ENCODE measurements at places on chromosomes 5 and 9.

- DNase-seq: no peak
Measured at GRCh38 chr5:133526368-133526767, 86.0 kb downstream of the FSTL4 start.

- DNase-seq: no peak
Measured at GRCh38 chr9:37946971-37947370, 43.0 kb upstream of the SLC25A51 start.

GRCh38 chr5:88930335-88930734 is 47.4 kb upstream of the MEF2C start:
- no peak for DNase-seq

- DNase-seq: no peak
Measured at GRCh38 chr9:18682907-18683306, 209.0 kb downstream of the ADAMTSL1 start.

GRCh38 chr5:95725937-95726810 is 5.0 kb upstream of the RHOBTB3 start:
- DNase-seq: peak; percentile 70

DNA sequence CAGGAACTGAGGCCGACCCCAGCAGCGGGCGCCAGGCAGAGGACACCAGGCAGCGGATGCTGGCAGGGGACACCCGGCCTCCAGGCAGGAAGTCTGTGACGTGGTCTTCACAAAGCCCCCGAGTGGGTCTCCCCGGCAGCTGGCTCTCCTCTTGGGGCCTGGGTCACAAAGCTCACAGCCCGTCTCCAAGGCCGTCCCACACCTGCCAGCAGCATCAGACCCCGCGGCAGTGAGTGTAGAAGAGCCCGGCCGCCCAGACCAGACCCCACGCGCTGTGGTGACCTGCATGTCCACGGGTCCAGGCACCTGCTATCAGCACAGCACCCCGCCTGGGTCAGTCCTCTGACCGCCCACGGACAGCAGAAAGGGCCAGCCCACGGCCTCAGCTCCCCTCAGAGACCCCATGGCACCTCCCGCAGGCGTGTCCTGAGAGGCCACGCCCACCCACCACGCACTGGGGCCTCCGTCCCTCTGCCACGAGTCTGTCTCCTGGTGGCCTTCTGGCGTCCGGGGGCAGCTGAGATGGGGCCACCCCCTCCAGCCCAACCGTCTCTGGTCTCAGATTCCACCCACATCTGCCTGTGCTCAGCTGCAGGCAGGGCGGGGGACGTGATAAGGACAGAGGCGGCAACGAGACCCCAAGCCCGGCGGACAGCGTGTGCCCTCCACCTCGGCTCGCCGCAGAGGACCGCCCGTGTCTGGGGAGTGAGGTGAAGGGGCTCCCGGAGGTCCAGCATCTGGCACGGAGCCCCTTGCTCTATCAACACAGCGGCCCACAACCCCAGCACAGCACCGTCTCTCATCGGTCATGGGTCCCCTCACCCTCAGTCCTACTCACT is 34.2 kb downstream of the EXD3 start:
- no peak for DNase-seq

GRCh38 chr9:85702726-85703289 is 38.9 kb downstream of the AGTPBP1 start:
- no peak for DNase-seq

DNA sequence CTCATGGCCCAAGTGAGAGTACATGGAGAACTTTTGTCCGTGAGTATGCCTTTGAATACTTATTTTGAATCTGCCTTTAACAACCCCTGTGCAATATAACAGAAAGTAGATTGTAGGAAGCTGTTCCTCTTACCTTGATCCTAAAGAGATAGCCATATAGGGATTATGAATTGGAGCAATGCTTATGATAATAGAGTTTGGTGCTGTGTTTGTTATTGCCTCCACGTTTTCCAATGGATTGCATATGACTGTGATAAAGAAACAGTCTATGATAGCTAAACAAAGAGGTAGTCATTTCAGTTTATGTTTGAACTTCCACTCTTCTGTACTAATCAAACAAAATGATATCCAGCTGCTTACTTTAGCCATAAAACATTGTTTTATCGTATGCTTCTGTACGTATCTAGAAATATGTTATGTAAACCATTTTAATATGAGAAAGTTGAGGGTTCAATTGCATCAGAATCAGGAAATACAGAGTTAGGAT is 199.6 kb upstream of the RGMB start:
- no peak for DNase-seq

- peak; percentile 96 for DNase-seq
Measured at GRCh38 chr9:133133681-133134387, 12.8 kb upstream of the RALGDS start.

DNA sequence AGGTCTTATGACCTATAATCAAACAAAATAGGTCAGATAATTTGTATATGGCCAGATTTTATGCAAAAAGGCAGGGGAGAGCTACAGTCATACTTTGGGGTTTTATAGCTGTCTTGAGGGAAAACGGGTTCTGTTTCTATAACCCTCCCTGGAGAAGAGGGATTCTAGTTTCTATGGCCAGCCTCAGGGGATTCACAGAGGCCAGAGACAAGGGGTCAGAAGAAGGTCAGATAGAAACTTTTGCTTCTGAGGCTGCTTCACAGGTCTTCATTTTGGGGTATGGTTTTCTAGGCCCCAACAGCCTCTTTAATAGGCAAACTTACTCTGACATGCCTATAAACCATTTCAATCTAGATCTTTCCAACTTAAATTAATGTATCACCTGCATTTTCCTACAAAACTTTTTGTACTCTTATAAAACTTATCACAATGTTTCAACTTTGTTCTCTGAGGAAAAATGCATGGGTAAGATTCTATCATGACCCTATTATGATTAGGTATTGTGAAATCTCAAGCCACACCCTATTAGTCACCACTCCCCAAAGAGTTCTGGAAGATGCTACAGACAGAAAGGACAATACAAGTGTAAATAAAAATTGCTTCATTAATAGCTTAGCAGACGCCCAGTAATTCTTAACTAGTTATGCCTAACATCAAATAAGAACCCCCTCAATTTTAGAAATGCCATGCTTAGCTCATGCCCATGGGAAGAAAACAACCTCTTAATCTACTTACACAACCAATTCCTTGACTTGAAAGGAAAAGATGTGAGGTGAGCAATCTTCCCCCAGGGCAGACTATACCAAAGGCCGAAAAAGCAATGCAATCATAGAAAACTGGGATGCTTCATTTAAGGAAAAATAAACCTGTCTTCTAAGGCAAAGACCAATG is 396.6 kb downstream of the TLR4 start:
- DNase-seq: no peak

DNA sequence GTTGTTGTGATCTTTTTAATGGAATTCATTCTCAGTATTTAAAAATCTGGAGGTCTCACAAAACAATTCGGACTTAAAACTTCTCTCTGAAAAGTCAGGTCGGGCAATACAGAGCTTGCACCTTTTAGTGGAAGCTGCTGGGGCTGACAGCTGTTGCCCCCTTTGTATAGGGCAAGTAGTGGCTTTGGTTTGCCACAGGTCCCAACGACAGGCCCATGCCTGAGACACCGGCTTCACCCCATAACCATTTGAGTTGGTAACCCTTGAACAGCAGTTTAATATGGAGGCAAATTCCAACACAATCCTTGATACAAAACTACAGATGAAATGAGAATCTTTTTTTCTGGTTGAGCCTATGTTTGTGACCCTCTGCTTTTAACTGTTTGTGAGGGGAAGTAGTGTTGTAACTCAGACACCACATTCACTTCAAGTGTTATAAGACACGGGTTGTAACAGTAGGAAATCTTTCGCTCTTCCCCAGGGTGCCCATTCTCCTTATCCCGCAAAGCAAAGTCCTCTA is 752 bp upstream of the GLRX start:
- DNase-seq: peak; percentile 45

GRCh38 chr5:72836810-72837209 is 20.3 kb downstream of the TNPO1 start:
- DNase-seq: no peak

- DNase-seq: no peak
Measured at GRCh38 chr5:158302029-158302428, 443.1 kb upstream of the CLINT1 start.

GRCh38 chr9:129607027-129607387 is 13.9 kb downstream of the C9orf50 start:
- no peak for DNase-seq

DNA sequence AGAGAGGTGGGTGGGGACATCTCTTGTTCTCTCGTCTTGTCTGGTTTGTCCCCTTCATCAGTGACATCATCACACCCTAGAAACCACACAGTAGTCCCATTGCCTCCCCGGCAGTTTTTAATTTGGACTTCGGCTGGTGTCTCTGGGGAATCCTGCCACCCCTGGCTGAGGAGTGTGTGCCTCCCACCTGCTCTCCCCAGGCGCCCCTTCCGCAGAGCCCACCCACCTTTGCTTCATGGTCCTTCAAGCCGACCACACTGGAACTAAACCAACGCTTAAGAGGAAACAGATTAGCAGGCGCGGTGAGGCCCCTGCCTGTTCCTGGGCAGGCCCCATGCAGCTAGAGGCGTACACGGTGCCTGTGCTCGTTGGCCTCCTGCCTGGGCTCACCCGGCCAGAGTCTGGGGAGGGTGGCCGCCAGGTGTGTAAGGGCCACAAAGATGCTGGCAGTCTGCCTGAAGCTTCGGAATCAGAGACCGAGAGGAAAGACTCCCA is 107.6 kb upstream of the SPRY4 start:
- no peak for DNase-seq

GRCh38 chr5:103679873-103680272 is 117.3 kb upstream of the NUDT12 start:
- DNase-seq: no peak

DNA sequence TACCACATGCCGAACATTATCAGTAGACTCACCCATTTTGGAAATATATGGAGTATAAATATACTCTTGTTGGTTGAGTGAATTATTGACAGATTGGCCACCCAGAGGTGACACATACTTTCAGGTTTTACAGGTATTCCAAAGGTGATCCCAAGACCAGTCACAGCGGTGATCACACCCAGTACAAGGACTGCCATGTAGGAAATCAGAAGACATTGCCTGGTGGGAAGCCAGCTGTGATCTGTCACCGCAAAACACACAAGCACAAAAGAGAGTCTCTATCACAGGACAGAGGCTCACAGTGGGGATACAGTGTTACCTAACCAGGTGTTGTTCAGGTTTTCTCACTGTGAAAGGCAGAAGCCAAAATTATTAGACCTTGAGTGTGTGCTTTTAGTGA is 15.8 kb downstream of the BTF3 start:
- DNase-seq: no peak

GRCh38 chr5:157870837-157871834 is 12.2 kb upstream of the CLINT1 start:
- peak; percentile 20 for DNase-seq

DNA sequence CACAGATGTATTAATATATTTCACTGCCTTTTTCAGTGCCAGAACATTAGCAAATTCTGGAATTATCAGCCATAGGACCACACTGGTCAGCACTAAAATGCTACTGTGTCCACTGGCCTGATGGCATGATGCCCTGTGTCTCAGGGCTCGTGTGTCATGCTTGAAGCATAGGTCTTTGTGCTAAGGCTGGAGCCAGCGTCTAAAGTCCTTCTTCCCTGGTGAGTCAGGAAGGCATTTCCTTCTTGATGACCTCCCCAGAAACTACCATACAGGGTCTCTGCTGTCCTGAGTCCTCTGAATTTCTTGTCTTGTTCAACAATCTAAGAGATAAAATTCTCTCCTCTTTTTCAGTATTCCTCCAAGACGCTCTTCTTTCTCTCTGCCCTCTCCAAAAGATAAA is 489.9 kb downstream of the PSAT1 start:
- no peak for DNase-seq

DNA sequence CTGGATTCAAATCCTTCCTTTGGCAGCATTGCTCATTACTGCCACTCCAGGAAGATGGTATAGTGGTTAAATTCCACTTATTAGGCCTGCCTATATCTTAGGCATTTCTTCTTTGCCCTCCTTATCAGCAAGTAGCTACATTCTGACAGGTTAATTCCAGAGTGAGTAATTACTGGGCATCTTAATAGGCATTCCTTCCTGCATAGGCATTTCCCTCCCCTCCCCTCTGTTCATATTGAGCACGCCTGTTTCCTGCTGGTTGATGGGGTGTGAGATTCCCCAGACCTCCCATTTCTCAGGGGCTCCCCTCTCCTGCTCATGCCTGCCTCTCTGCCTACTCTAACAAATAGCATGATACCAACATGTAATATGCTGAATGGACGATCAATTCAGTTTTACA is 305.9 kb downstream of the CYLC2 start:
- DNase-seq: no peak

DNA sequence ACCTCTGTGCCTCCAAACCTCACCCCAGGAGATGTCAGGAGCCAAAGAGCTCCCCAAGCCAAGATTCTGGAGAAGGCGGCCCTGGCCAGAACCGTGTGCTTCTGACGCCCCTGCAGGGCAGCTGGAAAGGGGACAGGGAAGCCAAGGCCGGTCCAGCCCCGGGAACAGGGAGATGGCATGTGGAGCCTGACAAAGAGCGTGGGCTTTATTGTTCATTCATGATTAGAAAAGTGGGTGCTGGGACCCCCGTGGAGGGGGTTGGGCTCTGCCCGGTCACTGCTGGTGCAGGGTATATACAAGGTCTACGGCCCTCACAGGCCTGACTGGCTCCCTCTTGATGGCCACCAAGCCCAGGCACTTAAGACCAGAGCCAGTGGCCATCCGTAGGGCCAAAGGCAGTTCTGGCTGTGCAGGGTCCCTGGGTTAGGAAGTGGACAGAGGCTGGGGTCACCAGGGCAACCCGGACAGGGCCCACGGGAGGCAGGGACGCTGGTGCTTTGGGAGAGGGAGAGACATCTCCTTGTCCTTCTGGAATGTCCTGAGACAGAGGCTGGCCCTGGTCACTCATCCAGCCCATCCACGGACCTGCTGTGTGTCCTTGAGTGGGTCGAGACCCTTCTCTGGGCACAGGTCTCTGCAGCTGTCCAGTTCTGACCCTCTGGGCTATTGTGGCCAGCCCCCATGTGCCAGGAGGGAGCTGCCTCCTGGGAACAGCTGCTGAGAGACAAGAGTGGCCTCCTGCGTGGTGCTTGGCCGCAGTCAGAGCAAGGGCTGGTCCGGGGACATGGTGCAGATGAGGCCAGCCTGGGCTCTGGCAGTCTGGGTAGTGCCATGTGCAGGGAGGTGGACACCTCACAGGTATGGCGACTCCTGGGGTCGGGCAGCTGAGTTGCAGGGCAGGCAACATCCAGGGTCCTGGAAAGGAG is 12.5 kb downstream of the NINJ1 start:
- DNase-seq: no peak

DNA sequence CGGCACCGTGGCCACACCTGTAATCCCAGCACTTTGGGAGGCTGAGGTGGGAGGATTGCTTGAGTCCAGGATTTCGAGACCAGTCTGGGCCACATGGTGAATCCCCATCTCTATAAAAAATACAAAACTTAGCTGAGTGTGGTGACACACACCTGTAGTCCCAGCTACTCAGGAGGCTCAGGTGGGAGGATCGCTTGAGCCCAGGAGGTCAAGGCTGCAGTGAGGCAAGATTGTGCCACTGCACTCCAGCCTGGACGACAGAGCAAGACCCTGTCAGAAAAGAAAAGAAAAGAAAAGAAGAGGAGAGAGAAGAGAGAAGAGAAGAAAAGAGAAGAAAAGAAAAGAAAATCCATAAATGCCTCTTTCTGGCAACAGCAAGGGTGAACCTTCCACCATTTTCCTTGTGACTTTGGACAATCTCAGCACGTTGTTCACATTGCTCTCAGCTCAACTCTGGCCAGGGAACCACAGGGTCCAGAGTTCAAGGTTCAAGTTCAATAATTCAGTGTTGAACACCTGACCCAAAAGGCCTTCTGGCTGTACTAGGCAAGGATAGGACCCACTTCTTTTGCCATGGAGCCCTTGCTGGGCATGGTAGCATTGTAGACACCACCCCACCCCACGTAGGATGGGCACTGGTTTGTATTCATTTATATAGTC is 14.6 kb upstream of the DUSP1 start:
- no peak for DNase-seq

- peak; percentile 51 for DNase-seq
Measured at GRCh38 chr5:145825751-145826180, 9.4 kb downstream of the PRELID2 start.
